ENCODE measurements at places on chromosomes 3 and 15.

GRCh38 chr15:83709811-83710210 is 55.9 kb downstream of the ADAMTSL3 start:
- no peak for DNase-seq

- DNase-seq = no peak
Observed at GRCh38 chr3:122727766-122728165, 47.1 kb downstream of the PARP14 start.

- no peak for DNase-seq
Observed at GRCh38 chr3:124701687-124702086, 28.6 kb upstream of the UMPS start.

DNA sequence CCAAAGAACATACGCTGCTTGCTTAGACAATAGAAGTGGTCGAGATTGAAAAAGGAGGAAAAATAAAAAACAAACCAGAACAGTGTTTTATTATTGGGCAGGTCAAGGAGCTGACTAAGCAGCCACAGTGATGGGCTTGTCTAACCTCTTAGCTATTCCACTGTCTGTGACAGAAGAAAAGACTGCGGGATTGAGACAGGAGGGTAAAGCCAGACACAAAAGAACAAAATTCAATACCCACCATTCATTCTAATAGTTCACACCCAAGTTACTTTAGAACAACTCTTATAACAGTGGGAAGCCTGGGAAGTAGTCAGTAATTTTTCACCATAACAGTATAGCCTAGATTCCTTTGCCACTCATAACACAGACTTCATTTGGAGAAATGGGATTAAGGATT is 435.4 kb downstream of the MFSD1 start:
- DNase-seq = no peak

DNA sequence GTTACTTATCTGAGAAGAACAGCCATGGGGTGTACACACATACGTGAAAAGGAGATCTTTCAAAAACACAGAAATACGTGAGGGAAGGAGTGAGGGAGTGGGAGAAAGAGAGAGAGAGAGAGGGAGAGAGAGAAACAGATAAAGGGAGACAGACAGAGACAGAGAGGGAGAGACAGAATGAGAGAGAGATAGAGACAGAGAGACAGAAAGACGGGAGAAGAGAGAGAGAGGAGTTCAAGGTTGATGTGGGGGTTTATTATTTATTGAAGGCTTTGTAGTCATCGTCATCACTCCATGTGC is 64.0 kb downstream of the CHST2 start:
- no peak for DNase-seq

DNA sequence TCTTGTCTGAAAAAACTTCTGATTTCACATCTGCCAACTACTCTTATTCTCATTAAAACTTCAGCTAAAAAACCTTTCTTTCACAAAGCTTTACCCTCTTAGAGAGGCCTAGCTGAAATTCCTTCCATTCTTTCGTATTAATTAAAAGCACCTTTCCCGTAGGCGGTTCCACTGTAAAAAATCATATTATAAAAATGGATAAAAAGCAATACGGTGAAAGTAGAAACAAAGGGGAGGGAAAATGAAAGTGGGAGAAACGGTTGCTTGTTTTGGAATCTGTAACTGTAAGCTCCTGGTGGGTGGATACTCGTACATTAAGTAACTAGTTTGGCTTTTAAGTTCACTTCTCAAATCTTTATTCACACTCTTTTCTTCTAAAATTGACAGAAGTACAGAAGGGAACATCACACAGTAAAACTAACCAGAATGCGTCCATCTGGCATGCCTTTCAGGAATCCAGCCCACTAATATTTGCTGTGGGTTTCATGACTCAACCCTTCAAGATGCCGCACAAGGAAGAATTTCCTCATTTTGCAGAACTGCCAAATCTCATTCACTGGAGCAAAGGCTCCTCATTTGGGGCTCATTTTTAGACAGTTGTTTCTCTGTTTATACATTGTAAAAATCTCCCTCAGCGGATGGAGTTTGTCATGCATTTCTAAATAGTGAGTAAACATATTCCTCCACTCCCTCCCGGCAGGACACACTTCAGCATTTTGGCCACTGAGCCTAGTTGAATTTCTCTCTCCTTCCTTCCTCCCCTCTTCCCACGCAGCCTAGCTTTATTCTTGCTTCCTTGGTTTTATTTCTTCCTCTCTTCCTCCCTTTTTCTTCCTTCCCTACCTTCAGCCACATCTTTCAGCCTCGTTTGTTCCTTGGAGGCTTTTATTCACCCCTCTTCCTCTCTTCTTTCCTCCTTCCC is 419.5 kb upstream of the NAALADL2 start:
- DNase-seq = no peak

- no peak for DNase-seq
Observed at GRCh38 chr15:41513506-41514227, at the start of gene LTK. LTK (minus strand) TSS chr15:41513827; CDS start chr15:41513709, 118 bp downstream.

DNA sequence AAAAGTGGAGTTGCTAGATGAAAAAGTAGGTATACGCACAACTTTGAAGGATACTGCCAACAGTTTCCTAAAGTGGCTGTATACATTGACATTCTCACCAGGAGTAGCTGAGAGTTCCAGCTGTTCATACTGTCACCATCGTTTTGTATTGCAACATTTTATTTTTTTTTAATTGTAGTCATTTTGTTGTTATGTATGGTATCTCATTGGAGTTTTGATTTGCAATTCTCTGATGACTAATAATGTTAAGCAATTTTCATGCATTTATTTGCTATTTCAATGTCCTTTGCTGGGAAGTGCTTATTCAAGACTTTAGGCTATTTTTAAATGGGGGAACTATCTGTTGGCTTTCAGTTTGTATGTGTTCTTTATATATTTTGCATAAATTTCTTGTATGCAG is 185.1 kb upstream of the TGFBR2 start:
- DNase-seq = no peak

DNA sequence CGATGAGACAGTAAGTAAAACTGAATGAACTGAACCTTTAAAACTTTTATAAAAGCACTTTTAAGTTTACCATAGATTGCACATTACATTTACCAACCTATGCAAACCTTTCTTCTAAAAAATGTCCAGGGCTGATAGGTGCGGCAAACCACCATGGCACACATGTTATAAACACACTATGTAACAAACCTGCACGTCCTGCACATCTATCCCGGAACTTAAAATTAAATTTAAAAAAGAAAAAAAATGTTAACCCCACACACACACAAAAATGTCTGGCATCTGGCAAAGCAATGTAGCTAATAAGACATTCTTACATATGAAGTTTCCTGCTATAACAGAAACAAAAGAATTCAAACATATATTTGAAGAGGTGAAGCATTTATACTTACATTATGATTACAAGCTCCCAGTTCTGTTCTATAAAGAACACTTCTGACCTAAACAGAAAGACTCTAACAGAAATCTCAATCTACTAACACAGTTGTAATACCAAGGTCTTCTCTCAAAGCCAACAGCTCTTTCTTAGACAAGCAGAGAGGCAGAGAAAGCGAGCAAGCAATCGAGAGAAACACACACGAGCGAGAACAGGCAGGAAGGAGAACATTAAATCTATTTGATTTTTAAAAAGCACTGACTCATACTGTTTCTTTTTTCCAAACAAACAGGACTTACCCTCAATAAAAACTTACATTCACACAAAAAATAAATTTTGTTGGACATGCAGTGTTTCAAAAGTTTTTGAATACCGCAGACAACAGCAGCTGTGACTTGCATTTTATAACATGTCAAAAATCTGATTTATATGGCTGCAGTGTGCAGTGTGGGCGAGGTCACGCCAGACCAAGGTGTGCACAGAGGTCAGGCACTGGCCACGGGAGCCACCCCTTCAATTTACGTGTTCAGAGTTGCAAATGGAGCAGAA is at the start of gene NRG4:
NRG4 (minus strand) TSS at position 798 of the 925 bp plus-strand sequence. CDS start 1,194 bp downstream, outside the sequence.
- no peak for DNase-seq

DNA sequence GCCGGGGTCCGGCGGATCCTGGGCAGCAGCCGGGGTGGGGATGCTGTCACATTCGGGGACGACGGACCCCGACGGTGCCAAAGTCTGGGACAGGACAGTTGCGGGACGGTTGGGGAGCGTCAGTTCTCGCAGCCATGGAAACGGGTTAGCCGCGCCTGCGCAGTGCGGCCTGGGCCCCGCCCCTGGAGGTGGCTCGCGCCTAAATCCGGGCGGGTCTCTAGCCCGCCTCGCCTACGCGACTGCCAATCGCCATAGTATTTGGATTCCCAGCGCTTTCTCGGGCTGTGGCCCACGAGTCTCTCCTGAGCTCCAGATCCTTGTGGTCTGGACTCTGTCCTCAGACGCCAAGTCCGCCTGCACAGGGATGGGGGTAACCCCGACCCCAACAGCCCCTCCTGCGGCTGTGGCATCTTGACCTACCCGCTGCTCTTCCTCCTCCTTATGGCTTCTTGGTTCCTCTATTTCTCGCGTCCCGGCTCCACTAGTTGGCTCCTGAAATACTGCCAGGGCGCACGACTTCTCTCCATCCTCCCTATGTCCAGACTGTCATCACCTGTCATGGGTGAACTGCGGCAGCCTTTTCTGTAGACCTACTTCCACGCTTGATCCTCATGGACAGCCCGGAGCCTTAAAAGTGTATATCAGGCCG is at the start of gene ZMYND10:
ZMYND10 (minus strand) TSS at position 147 of the 649 bp plus-strand sequence. CDS start 153 bp downstream, outside the sequence.
- peak; percentile 47 for DNase-seq

GRCh38 chr3:191523148-191523547 is 62.2 kb downstream of the PYDC2 start:
- no peak for DNase-seq
